ENCODE measurements at places on chromosomes 16 and 17. TPM values are rescaled to one million over a fixed set of nuclear protein-coding genes. Genes with fewer than 3 reads are reported as not detected.

GRCh38 chr17:9702914-9703780, 57.8 kb downstream of the USP43 start:
- DNase-seq: no peak
- no peaks in the 10 kb centered on the region for H3K4me1 ChIP-seq
- no peak overlapping the region for H3K27ac ChIP-seq
- H3K36me3 ChIP-seq: no peaks in the 10 kb centered on the region
- no peaks in the 10 kb centered on the region for H3K27me3 ChIP-seq

- no peak for DNase-seq
- no peaks in the 10 kb centered on the region for H3K36me3 ChIP-seq
- no peaks in the 10 kb centered on the region for H3K27me3 ChIP-seq
These were observed 4.8 kb downstream of the RABEP1 start for GRCh38 chr17:5286846-5287245.

CLEC19A gene
- total RNA-seq: not detected

- no peak overlapping the region for H3K4me3 ChIP-seq
- DNase-seq: no peak
- H3K36me3 ChIP-seq: peaks cover 11% of the 10 kb centered on the region
- H3K4me1 ChIP-seq: peaks cover 17% of the 10 kb centered on the region
These were observed 3.6 kb upstream of the PRR35 start for GRCh38 chr16:556474-557173.

DNA sequence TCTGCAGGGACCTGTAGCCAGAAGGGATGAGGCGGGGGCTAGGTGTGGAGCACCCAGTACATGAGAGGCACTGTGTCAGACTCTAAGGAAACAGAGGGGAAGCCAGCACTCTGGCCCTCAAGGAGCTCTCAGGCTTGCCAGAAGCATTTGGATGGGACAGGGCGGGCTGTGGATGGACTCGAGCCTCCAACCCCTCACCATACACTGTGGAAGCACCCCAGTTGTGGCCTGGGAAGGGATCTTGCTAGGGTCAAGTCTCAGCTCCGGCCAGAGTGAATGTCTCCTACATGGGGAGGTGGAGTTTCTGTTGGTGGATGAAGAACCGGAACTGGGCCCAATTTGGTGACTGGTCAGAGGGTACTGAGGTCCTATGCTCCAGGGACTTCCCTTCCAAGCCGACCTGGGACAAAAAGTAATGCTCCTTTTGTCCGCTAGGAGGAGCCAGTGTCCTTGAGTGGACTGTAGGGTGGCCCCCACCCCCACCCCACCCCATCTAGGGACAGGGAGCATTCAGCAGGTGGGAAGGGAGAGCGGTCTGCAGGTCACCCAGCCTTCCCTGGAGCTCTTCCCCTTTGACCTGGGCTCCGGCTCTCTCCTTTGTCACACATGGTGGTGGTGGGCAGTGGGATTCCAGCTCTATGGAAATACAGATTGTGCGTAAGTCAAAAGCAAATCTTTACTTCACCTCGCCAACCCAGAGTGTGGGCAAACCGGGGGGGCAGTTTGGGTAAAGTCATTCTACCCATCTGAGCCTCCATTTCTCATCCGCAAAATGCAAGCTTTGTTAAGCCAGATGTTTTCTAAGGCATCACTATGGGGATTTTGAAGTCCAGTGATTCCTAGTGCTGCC, 20.4 kb upstream of the PHB1 start:
- no peak overlapping the region for H3K4me3 ChIP-seq
- no peak overlapping the region for H3K27ac ChIP-seq
- H3K27me3 ChIP-seq: no peaks in the 10 kb centered on the region
- no peaks in the 10 kb centered on the region for H3K36me3 ChIP-seq
- peak; percentile 50 for DNase-seq

PPP1R27 gene
- total RNA-seq: not detected

GRCh38 chr16:3328104-3328503, 22.8 kb downstream of the ZNF75A start:
- DNase-seq: no peak
- no peaks in the 10 kb centered on the region for H3K36me3 ChIP-seq
- no peak overlapping the region for H3K27ac ChIP-seq
- H3K4me3 ChIP-seq: peak overlapping the region; percentile 14

DNA sequence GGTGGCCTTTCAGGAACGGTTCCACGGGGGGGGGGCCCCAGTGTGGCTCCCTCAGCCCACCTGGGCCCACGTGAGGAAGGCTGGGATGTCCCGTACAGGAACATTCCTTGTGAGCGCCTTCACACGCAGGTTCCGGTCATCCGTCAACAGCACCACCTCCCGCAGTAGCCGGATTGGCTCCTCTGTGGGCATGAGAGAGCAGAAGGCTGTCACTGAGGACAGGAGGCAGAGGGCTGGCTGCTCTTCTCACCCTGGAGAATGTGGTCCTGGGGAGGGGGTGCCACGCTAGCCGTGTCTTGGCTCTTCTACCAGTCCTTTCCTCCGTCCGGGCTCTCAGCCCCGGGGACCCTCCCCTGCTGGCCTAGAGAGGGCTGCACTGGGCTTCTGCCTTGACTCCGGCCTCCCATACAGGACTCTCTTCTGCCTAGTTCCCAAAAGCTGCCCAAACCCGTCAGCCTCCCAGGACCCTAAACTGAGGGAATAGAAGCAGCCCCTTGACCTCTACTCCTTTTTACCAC, 6.6 kb downstream of the HIC1 start:
- H3K27me3 ChIP-seq: no peaks in the 10 kb centered on the region
- DNase-seq: no peak
- peak overlapping the region; percentile 31 for H3K27ac ChIP-seq
- H3K4me3 ChIP-seq: no peak overlapping the region

APOBR gene
- 1.5 TPM for total RNA-seq

PRSS33 gene
- total RNA-seq: not detected

GRCh38 chr17:77935121-77935571, 23.4 kb upstream of the TNRC6C start:
- peak overlapping the region; percentile 42 for H3K27ac ChIP-seq
- no peaks in the 10 kb centered on the region for H3K36me3 ChIP-seq
- H3K4me3 ChIP-seq: no peak overlapping the region

DNA sequence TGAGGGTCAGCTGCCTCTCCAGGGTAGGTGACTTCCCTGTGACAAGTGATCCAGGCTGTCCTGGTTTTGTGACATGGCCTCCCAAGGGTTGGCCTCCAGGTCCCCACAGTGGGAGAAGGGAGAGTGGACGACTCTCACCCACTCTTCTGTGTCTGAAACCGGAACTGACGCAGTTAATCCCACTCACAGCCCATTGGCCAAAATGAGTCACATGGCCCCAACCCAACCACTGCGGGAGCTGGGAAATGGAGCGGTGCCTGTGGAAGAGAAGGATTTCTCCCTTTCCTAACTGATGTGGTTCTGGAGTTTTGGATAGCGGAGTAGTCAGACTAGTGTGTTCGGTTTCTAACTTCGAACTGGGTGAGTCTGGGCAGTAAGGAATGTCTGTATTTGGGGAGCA, 79.4 kb downstream of the ABCC6 start:
- H3K36me3 ChIP-seq: no peaks in the 10 kb centered on the region
- no peak overlapping the region for H3K4me3 ChIP-seq
- H3K27ac ChIP-seq: no peak overlapping the region
- no peak for DNase-seq
- no peaks in the 10 kb centered on the region for H3K27me3 ChIP-seq

DNA sequence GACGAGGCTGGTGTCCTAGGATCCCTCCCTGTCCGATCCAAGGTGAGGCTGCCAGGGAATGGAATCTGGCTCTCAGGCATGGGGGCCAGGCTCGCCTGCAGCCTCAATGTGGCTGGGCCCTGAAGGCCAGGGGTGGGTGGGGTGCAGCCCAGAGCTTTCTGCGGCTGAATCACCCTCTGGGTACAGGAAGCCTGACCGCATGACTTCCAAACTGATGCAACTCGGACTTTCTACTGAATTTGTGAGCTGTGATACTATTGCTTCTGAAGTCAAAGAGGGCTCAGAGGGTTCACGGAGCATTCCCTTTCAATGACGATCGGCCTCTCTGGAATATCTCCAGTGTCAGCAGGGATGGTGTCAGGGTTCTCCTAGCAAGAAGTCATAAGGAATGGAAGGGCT, 123.7 kb downstream of the METRNL start:
- no peak overlapping the region for H3K4me3 ChIP-seq
- peak overlapping the region; percentile 51 for H3K27ac ChIP-seq
- H3K36me3 ChIP-seq: no peaks in the 10 kb centered on the region
- DNase-seq: no peak
- no peaks in the 10 kb centered on the region for H3K4me1 ChIP-seq

NACA2 gene
- not detected for total RNA-seq

FGF11 gene
- total RNA-seq: 0.19 TPM

DNA sequence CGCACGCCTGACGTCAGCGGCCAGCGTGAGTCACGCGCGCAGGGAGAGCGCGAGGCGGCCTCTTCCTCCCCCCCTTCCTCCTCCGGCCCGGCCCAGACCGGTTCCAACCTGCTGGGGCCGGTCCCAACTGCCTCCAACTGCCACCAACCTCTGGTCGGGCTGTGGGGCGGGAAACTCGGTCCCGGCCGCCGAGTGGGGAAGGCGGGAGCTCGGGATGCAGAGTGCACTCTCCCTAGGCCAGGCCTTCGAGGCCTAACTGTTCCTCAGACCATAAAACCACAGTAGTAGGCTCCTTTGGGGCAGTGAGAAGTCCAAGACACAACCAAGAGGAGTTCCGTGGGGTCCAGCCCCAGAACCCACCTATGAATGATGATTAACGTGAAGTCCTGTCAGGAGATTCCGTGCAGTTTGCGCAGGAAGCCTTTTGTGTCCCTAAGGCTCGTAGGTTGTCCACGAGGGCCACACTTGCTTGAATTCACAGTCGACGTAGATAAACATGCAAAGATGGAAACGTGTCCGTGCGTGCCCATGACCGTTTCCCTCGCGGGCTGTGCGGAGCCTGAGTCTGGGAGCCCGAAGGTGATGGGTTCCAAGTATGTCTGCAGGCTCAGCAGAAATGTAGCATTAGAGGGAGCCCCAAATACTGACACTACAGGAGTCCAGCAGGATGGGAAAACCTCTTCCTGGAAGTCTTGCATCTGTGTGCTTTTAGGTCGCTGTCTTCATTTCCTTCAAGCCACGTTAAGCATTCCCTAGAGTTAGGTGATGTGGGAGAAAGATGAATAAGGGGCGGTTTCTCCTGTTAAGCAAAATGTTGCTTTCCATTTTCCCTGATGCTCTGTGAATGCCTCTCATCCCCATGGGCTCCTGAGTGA, 647 bp downstream of the UNK start:
- H3K27ac ChIP-seq: peak overlapping the region; percentile 99
- peak; percentile 94 for DNase-seq
- no peaks in the 10 kb centered on the region for H3K36me3 ChIP-seq

MEOX1 gene
- not detected for total RNA-seq

Measured in liver (tissue), 10 donors.